Aorta (tissue), 5 donors: ENCODE measurements at places on chromosomes 12 and 14.
A peak's percentile ranks its signal among the peaks of the same experiment; 100 is the strongest.

- DNase-seq = no peak
Measured at GRCh38 chr12:7501031-7501588, 2.5 kb downstream of the CD163 start.

- DNase-seq = no peak
Measured at GRCh38 chr14:99213527-99213971, 58.4 kb downstream of the BCL11B start.

- DNase-seq = no peak
Measured at GRCh38 chr12:129984106-129984505, 80.3 kb upstream of the TMEM132D start.

DNA sequence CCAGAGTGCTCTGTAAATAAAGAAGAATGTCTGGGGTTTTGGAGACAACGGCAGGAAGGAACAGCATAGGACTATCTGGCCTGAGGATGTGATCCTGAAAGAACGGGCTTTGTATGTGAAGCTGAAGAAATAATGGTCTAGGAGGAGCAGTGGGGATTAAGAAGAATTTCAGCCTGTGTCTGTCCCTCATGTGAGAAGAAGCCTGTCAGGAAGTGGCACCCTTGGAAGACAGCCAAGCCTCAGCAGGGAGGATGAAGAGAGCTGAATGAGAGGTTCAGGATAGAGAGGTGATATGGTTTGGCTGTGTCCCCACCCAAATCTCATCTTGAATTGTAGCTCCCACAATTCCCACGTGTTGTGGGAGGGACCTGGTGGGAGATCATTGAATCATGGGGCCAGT is 56.9 kb upstream of the TCL1A start:
- DNase-seq = no peak

DNA sequence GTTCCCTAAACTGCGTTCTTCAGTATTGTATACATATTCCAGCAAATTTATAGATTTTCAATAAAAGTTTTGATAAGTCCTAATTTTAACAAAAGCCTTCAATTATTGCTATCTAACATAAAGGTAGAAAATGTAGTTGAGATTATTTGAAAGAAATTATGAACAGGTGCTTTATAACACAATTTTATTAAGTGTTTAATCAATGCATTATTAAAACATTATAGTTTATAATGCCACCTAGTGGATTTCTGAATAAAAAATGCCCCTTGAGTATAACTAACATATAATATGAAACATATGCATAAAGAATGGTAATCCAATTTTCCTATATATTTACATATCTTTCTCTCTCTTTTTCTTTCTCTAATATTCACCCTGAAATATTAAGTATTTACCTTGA is 515.3 kb downstream of the SLC6A15 start:
- no peak for DNase-seq

GRCh38 chr12:100904270-100904669 is 109.7 kb downstream of the ANO4 start:
- DNase-seq = no peak

DNA sequence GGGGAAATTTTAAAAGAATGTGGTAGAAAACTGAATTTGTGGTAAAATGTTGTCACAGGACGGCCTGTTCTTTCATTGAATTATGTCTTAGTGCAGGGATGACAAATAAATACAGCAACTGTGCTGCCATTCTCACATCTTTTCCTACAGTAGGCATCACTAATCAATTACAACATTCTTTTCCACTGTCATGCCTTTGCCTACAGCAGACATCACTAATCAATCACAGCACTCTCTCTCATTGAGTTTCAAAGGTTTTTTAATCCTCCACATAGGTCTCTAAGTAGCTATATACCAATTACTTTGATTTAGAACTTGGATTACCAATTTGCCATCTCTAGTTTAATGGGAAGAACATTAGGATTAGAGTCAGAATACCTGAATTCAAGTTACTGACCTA is 30.1 kb downstream of the NTF3 start:
- DNase-seq = no peak

DNA sequence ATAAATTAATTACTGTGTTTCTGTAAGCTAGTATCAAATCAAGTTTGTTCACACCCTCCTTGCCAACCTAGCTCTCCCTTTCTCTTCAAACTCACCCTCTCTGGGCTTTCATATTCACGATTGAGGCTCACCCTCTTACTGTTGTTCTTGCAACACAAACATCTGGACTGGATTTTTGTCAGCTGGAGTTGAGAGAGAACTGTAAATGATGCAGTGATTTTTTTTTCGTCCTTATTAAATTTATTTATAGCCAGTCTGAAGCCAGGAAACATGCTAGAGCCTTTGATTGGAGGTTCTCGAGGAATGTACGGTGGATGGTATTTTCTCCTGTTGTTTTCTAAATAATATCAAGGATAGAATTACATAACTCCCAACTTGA is 485.1 kb downstream of the ZFP36L1 start:
- no peak for DNase-seq

GRCh38 chr14:42110167-42110566 is 503.5 kb downstream of the LRFN5 start:
- DNase-seq = no peak

GRCh38 chr14:76844223-76844622 is 18.0 kb downstream of the LRRC74A start:
- peak; percentile 82 for DNase-seq

DNA sequence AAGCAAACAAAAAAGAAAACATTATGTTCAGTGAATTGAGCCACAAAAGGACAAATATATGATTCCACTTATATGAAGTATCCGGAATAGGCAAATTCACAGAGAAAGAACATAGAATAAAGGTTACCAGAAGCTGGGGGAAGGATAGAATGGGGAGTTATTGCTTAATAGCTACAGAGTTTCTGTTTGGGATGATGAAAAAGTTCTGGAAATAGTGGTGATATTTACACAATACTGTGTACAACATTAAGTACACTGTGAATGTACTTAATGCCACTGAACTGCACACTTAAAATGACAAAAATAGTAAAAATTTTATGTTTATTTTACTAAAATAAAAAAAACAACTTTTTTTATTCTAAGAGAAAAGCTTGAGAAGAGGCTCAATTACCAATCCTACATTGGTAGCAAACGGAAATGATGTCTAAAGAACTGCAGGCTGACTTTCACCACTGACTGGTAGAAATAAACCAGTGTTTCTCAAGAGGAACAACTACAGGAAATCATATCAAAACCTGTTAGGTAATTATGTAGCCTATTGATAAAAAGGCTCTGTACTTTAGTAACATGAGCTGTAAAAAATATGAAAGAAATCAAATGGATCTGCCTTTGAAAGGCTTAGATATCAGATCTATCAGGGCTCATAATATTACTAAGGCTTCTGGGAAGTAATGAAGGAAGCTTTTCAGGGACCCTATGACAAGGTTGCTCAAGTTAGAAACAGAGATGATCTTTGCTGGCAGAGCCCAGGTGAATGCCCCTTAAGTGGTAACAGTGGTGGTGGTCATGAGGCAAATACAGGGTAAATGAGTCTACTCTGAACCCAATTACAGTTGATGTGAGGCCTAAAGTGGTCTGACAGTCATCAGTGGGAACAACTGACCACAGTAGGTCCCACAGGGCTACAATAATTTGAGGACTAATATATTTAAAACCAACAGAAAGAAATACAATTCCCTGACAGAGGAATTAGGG is 41.3 kb downstream of the BAZ1A start:
- DNase-seq = no peak

- DNase-seq = no peak
Measured at GRCh38 chr12:132546647-132547046, 56.7 kb downstream of the FBRSL1 start.

- peak; percentile 83 for DNase-seq
Measured at GRCh38 chr12:57726884-57727757, 11.4 kb downstream of the AGAP2 start.

- DNase-seq = no peak
Measured at GRCh38 chr14:43475757-43476156, 1031.3 kb downstream of the FSCB start.

- DNase-seq = no peak
Measured at GRCh38 chr14:32021341-32021740, 55.8 kb upstream of the ARHGAP5 start.
